ENCODE measurements at places on chromosomes 12 and 14. TPM values are rescaled to one million over a fixed set of nuclear protein-coding genes. Genes with fewer than 3 reads are reported as not detected.
A peak's percentile ranks its signal among the peaks of the same experiment; 100 is the strongest.

GRCh38 chr12:105939181-105939721 lies 199.5 kb downstream of the NUAK1 start:
- no peak overlapping the region for H3K27ac ChIP-seq
- H3K4me3 ChIP-seq = no peak overlapping the region
- no peak for DNase-seq

- no peaks in the 10 kb centered on the region for H3K4me1 ChIP-seq
- no peaks in the 10 kb centered on the region for H3K36me3 ChIP-seq
- DNase-seq = no peak
- H3K27me3 ChIP-seq = no peaks in the 10 kb centered on the region
- no peak overlapping the region for H3K27ac ChIP-seq
Measured at GRCh38 chr12:47312147-47312546, 232.4 kb upstream of the AMIGO2 start.

Gene PTPN6
- total RNA-seq = 14.5 TPM

GRCh38 chr12:82326905-82327503 lies 31.2 kb downstream of the CCDC59 start:
- no peak overlapping the region for H3K27ac ChIP-seq
- no peaks in the 10 kb centered on the region for H3K27me3 ChIP-seq
- DNase-seq = peak; percentile 52
- no peaks in the 10 kb centered on the region for H3K4me1 ChIP-seq
- no peak overlapping the region for H3K4me3 ChIP-seq

DNA sequence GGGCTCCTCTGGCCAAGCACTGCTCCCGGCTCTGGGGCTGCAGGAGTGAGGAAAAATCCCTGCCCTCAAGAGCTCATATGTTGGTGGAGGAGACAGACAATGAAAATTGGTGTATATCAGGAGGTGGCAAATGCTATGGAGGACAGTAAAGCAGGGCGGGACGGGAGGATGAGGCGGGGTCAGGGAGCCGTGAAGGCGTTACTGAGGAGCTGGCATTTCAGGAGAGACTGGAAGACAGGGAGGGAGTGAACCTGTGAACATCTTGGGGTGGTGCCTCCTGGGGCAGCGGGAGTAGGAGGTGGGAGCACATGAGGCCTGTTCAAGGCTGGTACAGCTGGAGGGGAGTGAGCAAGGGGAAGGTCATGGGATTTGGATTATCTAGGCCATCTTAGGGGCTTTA lies 26.6 kb downstream of the TSPAN9 start:
- peaks cover 38% of the 10 kb centered on the region for H3K4me1 ChIP-seq
- no peaks in the 10 kb centered on the region for H3K27me3 ChIP-seq
- no peak for DNase-seq
- no peak overlapping the region for H3K27ac ChIP-seq
- H3K4me3 ChIP-seq = no peak overlapping the region
- no peaks in the 10 kb centered on the region for H3K36me3 ChIP-seq

DNA sequence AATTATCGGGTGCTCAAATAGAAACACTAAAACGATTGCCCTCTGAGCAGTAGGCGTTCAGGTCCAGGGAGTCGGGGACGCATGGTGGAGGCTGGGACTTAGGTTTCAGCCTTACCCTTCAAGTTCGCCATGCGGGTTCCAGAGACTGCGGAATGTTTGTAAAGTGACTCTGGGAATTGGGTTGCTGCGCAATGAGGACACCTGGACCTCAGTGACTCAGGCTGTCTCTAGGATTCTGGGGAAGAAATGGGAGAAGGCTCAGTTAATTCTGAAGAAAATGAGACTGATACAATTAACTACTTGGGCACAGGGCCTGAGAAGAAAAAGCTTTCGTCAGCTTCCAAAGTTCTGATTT lies 1.1 kb downstream of the LGALS3 start:
- no peaks in the 10 kb centered on the region for H3K36me3 ChIP-seq
- H3K27ac ChIP-seq = peak overlapping the region; percentile 93
- DNase-seq = no peak
- H3K4me1 ChIP-seq = peaks cover 14% of the 10 kb centered on the region
- peak overlapping the region; percentile 61 for H3K4me3 ChIP-seq

Gene TAS2R9
- total RNA-seq = not detected

- H3K27ac ChIP-seq = no peak overlapping the region
- H3K4me1 ChIP-seq = peaks cover 5% of the 10 kb centered on the region
- H3K4me3 ChIP-seq = no peak overlapping the region
Measured at GRCh38 chr12:42332301-42333285, 6.6 kb downstream of the PPHLN1 start.

Gene GNPTAB
- 21.6 TPM for total RNA-seq

- no peak for DNase-seq
- H3K27ac ChIP-seq = no peak overlapping the region
- no peaks in the 10 kb centered on the region for H3K27me3 ChIP-seq
- H3K36me3 ChIP-seq = no peaks in the 10 kb centered on the region
Measured at GRCh38 chr12:50806176-50806575, 36.5 kb upstream of the TMPRSS12 start.

- H3K27ac ChIP-seq = peak overlapping the region; percentile 35
- H3K27me3 ChIP-seq = no peaks in the 10 kb centered on the region
- H3K36me3 ChIP-seq = no peaks in the 10 kb centered on the region
- H3K4me3 ChIP-seq = no peak overlapping the region
Measured at GRCh38 chr14:99670361-99671234, 13.5 kb upstream of the CYP46A1 start.

- no peaks in the 10 kb centered on the region for H3K36me3 ChIP-seq
- peaks cover 7% of the 10 kb centered on the region for H3K4me1 ChIP-seq
- no peaks in the 10 kb centered on the region for H3K27me3 ChIP-seq
- H3K4me3 ChIP-seq = no peak overlapping the region
Measured at GRCh38 chr14:103512701-103513611, 9.7 kb downstream of the CKB start.

Gene CABP1
- total RNA-seq = not detected

All from hepatocyte (in vitro differentiated cells).